ENCODE measurements at places on chromosomes 5 and 9.

DNA sequence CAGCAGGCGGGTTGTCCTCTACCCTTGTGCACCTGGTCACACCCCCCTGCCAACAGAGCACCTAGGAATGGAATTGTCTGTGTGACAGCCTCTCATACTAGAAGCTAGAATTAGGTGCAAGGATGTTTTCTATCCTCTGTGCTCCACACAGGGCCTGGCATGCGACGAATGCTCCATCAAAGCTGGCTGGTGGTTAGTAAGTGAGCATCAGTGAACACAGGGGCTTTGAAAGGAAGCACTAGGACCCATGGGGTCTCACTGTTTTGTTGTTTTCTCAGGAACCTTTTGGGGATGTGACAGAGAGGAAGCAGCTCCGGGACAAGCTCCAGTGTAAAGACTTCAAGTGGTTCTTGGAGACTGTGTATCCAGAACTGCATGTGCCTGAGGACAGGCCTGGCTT, 32.3 kb downstream of the GALNT12 start:
- DNase-seq = no peak

DNA sequence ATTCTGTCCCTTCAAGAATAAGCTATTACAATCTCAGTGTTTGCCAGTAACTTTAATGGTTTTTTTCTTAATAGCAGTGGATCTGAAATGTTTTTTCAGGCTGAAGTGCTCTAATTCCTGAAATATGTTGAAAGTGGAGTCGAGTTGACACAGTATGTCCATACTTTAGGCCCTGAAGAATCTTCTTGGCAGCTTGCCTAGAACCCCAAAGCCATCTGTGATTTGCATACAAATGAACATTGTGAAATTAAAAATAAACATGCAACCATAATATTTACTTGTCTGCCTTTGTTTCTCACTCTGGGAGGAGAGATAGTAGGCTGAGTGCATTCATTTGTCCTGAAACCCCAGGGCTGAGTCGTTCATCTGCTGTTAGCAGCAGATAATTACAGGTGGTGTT, 152.7 kb downstream of the ADCY2 start:
- no peak for DNase-seq

- DNase-seq = no peak
Measured at GRCh38 chr5:125450771-125451170, 704.3 kb upstream of the ZNF608 start.

DNA sequence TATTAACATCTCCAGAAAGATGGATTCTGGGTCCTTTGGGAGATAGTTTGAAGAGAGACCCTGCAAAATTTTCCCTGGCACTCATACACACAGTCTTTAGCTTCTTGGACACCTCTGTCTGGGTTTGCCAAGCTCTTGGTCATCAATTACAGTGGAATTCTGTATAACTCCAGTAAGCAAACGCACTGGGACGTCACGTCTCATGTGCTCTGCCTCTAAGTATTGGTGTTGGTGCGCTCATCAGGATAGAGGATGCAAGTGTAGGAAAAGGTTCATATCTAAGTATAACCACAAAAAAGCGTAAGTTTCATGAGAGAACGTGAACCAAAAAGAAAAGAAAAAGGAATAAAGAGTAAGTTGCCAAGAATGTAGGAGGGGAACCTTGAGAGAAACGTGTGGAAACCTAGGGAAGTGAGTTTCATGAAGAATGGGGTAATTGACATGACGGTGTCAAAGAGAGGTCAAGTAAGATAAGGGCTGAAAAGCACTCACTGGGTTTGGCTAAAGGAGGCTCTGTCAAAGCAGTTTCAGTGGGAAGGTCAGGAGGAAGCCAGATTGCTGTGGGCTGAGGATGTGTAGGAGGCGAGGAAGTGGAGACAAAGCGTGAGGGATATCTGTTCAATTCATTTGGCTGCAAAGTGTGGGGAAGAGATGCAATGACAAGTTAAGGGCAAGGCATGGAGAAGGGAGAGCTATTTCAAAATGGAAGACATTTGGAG, 92.7 kb downstream of the RAD23B start:
- no peak for DNase-seq

- DNase-seq = no peak
Measured at GRCh38 chr9:85053206-85053786, 383.8 kb downstream of the NTRK2 start.
